ENCODE measurements at places on chromosomes 5 and 9.
A peak's percentile ranks its signal among the peaks of the same experiment; 100 is the strongest.

GRCh38 chr5:147784146-147784987 lies 1.8 kb upstream of the JAKMIP2 start:
- no peak for DNase-seq

DNA sequence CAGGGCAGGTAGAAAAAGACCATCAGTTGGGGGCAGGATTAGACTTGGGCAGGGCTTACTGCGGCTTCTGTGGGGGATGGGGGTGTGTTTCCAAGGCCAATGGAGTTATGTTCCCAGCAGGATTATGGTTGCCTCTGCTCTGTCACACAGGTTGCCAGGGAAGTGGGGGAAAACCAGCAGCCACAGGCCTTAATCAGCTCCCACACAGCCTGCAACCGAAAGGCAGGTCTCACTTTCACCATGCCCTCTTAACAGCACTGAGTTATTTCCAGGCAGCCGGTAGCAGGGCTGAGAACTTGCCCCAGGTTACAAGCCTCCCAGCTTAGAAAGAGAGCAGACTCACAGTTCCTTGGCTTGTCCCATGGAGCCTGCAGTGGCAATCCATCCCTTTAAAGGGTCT lies 205.5 kb downstream of the FGF10 start:
- no peak for DNase-seq

DNA sequence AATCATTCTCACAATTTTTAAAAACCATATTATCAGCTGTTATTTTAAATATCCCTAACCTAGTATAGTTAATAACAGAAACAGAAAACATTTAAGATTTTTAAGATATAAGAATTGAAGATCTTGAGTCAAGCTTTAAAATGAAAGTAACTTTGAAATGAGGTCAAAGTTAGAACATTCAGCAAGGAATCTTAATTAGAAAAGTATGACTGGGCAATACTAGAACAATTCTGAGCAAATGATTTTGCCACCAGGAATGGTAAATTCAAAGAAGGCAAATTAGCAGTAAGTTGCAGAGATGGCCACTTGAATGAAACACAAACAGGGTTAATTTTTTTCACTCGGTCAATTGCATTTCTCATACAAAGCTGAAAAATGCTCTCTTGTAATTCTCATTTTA lies 117.9 kb downstream of the NXNL2 start:
- DNase-seq, result no peak

DNA sequence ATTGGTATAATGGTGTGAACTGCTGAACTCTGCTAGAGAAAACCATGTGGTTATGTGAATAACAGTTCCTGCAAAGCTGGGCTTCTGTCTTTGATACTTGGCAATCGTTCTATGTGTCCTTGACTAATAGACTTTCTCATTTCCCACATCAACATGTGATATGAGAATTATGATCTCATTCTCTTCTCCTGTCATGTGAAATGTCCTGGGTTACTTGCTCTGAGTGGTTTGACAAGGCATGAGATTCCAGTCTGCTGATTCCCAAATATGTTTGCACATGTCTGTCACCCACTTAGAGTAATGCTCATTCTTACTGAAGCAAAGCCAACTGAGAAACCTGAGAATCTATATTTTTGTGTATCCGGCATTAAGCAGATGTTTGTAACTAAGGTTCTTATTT lies 141.2 kb downstream of the PARP8 start:
- no peak for DNase-seq

DNA sequence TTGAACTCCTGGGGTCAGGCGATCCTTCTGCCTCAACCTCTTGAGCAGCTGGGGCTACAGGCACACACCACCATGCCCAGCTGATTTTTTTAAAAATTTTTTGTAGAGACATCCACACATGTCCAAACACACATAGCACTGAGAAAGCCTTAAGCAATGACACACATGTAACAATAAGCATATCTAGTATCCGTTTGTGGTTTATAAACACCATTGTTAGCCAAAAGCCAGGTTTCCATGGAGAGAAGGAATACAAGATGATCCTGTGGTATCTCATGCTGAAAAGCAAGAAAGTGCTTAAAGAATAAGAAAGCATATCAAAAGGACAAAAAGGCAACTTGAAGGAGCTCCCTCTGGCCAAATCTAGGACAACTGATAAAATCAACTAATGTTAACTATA lies 29.7 kb upstream of the SLC1A3 start:
- DNase-seq, result no peak

DNA sequence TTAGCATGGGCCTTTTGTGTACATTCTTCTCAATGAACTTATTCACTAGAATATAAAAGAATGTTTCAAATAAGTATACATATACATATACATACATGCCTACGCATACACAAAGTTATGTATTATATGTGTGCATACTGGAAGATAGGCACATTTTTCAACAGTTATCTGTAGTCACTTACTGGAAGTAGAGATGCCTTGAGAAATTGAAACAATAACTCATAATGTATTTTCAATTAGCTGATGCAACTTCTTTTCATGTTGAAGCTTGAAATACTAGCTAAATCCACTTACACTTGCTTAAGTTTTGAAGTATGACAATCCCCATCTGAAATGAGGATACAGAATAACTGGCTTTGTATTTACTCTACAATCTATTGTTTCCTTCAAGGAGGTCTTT lies 469.0 kb upstream of the PTGER4 start:
- DNase-seq, result no peak

DNA sequence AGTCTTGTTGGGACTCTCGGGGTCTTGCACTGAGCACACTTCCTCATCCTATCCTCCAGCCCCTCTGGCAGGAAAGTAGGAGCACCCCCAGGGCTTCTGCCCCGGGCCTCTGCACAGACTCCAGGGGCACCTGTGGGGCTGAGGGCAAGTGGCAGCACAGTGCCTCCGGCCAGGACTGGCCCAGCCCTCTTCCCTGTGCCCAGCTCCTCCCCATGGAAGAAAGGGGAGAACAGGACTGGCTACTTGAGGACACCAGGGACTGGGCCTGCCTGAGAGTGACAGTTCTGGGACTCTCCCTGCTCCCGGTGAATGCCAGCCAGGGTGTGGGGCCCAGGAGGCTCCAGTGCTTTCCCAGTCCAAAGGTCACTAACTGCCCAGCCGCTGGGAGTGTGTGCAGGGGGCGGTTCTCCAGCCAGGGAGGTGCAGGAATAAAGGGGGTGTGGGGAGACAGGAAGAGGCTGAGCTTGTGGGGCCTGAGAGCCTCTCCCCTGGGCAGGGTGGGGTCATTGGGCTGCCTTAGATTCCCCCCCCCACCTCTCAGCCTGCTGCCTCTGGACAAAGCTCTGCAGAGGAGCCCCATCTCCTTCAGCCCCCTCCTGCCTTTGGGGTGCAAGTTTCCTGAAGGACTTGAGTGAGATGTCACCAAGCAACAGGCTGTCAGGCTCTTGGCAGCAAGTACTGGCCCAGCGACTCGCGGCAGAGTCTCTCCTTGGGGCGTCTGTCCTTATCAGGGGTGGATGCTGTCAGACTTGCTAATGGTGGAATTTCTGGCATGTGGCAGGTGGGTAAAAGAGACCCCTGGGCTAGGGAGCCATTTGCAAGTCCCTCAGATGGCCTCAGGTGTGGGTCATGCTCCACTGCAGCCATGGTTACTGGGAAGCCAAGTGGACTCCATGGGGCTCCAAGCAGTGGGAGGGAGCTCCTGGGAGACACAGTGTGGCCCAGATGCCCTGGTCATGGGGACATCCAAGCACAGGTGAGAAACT lies 19.1 kb upstream of the JADE2 start:
- DNase-seq, result no peak

GRCh38 chr9:14769230-14769571 lies 46.7 kb upstream of the CER1 start:
- peak; percentile 50 for DNase-seq

Measured in NCI-H1694 treated with DMSO at 0.1 percent for 48 hours (cell line).